Neural crest cell (in vitro differentiated cells): ENCODE measurements at places on chromosomes 12 and 14.

GRCh38 chr12:26017484-26018211 is 59.2 kb downstream of the RASSF8 start:
- peak; percentile 50 for DNase-seq

DNA sequence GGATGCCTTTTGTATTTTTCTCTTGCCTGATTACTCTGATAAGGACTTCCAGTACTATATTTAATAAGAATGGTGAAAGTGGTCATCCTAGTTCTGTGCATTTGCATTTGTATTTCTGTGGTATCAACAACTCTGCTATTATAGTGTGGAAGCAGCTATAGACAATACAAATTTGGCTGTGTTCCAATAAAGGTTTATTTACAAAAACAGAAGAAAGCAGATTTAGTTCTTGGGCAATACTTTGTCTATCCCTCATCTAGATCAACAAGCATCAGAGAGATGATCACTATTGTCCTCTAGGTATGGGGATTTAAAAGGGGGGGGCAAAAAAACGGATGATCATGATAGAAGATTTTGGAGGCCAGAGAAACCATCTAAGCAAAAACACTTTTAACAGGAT is 19.1 kb upstream of the BTG1 start:
- DNase-seq, result no peak

DNA sequence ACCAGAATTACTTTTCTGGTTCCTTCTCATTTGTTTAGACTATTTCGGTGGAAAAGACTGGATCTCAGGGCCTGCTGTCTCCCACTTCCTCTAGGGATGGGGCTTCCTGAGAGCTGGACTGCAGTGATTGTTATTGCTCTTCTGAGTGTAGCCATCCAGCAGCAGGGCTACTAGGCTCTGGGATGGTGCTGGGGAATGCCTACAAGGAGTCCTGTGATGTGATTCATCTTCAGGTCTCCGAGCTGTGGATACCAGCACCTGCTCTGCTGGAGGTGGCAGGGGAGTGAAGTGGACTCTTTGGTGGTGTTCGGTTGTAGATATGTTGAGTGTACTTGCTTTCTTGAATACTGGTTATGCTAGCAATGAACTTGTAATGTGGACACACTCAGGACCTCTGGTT is 42.7 kb downstream of the AEBP2 start:
- DNase-seq, result no peak

GRCh38 chr12:39401459-39401858 is 41.5 kb downstream of the KIF21A start:
- no peak for DNase-seq
